ENCODE measurements at places on chromosomes 7 and 10. TPM values are rescaled to one million over a fixed set of nuclear protein-coding genes. Genes with fewer than 3 reads are reported as not detected.

GRCh38 chr10:5595994-5596471, 70.4 kb downstream of the ASB13 start:
- no peaks in the 10 kb centered on the region for H3K27me3 ChIP-seq
- no peak overlapping the region for H3K4me3 ChIP-seq
- peak; percentile 28 for DNase-seq
- H3K4me1 ChIP-seq: peaks cover 5% of the 10 kb centered on the region
- H3K27ac ChIP-seq: no peak overlapping the region

GRCh38 chr10:36457751-36458150, 667.6 kb upstream of the ANKRD30A start:
- H3K4me1 ChIP-seq: no peaks in the 10 kb centered on the region
- no peaks in the 10 kb centered on the region for H3K36me3 ChIP-seq
- no peaks in the 10 kb centered on the region for H3K27me3 ChIP-seq
- no peak overlapping the region for H3K27ac ChIP-seq

GRCh38 chr10:88830643-88831268, 20.9 kb downstream of the ANKRD22 start:
- no peak for DNase-seq
- H3K4me3 ChIP-seq: no peak overlapping the region
- no peaks in the 10 kb centered on the region for H3K36me3 ChIP-seq
- no peaks in the 10 kb centered on the region for H3K27me3 ChIP-seq
- H3K4me1 ChIP-seq: no peaks in the 10 kb centered on the region
- H3K27ac ChIP-seq: no peak overlapping the region

The KCNIP2 gene
- total RNA-seq: 3.7 TPM

The NODAL gene
- not detected for total RNA-seq

DNA sequence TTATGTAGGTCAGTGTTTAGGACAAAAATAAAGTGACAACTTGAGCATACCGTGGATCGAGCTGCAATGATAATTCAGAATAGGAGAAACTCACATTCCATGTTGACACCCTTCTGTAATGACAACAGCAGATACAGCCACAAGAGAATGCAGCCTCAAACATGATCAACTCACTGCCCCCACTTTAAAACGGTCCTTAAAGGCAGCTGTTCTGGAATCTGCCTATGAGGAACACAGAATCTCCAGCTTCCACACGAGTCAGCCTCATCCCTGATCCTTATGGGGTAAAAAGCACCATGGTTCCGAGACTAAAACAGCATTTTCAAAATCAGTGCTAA, 32.5 kb upstream of the DAGLB start:
- H3K4me3 ChIP-seq: no peak overlapping the region
- H3K36me3 ChIP-seq: peaks cover 6% of the 10 kb centered on the region
- DNase-seq: no peak
- peaks cover 59% of the 10 kb centered on the region for H3K4me1 ChIP-seq
- no peaks in the 10 kb centered on the region for H3K27me3 ChIP-seq

The MNX1 gene
- 0.74 TPM for total RNA-seq

- H3K4me1 ChIP-seq: peaks cover 3% of the 10 kb centered on the region
- H3K27ac ChIP-seq: peak overlapping the region; percentile 64
- H3K4me3 ChIP-seq: peak overlapping the region; percentile 24
- DNase-seq: no peak
- H3K36me3 ChIP-seq: no peaks in the 10 kb centered on the region
- H3K27me3 ChIP-seq: no peaks in the 10 kb centered on the region
Measured at GRCh38 chr7:135758531-135758932, 9.9 kb upstream of the FAM180A start.

DNA sequence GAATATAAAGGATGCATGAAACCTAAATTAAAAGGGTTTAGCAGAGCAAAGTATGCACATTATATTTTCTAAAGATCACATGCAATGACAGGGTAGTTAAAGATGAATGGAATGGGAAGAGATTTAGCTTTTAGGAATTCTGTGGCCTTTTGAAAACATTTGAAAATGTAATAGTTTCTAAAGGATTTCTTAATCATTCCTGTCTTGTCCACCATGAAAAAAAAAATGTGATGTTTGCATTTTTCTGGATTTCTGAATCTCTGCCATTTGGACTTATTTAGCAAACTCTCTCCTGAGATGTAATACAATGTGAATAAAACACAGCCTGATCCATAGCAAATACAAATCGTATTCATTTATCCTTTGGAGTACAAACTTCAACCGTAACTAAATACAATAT, 126.6 kb upstream of the RAB11FIP2 start:
- no peak overlapping the region for H3K27ac ChIP-seq
- H3K4me3 ChIP-seq: no peak overlapping the region
- H3K36me3 ChIP-seq: no peaks in the 10 kb centered on the region
- no peak for DNase-seq

GRCh38 chr10:132395704-132396493, 1.1 kb upstream of the PWWP2B start:
- peaks cover 49% of the 10 kb centered on the region for H3K4me1 ChIP-seq
- H3K4me3 ChIP-seq: peak overlapping the region; percentile 55
- no peaks in the 10 kb centered on the region for H3K27me3 ChIP-seq
- DNase-seq: peak; percentile 91

The SVOPL gene
- 0.74 TPM for total RNA-seq

The UBE3C gene
- total RNA-seq: 55.7 TPM

- DNase-seq: no peak
- no peak overlapping the region for H3K27ac ChIP-seq
- no peak overlapping the region for H3K4me3 ChIP-seq
Measured at GRCh38 chr10:114087655-114088054, 44.0 kb downstream of the ADRB1 start.

The GPRIN2 gene
- 42.1 TPM for total RNA-seq

DNA sequence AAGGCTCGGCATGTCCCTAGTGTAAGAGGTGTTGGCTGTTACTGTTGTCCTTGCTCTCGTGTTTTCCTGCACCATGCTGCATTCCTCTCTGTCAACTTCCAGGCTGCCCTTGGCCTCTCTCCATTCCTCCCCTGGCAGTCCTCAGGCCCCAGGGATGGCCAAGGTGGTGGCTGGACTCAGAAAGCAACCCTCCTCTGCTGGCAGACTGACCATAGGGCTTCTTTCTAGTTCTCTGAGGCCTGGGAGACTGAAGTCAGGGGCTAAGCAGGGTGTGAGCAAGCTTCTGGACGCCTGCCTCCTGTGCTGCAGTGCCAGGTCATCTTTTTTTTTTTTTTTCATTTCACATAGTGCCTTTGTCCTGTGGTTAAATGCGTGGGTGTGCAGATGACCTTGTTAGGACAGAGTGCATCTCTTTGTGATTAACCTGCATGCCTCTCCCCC, 72.0 kb downstream of the GOLGA7B start:
- no peak for DNase-seq
- peaks cover 18% of the 10 kb centered on the region for H3K27me3 ChIP-seq
- H3K27ac ChIP-seq: no peak overlapping the region

DNA sequence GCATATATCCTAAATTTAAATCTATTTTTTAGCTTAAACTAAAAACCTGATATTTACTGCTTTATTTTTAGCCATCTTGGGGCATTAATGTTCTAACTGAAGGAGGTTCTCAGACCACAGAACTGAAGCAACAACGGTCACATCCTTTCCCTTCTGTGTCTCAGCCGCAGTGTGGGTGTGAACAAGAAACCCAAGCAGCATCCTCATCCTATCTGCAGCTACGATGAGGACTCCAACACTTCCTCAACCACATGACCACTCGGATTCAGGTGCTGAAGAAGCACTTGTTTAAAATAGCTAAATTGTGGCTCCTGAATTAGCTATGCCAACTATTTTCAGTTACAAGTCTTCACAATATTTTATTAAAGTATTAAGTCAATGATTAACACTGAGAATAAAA, 5.3 kb downstream of the ESYT2 start:
- H3K36me3 ChIP-seq: peaks cover 6% of the 10 kb centered on the region
- no peaks in the 10 kb centered on the region for H3K27me3 ChIP-seq
- H3K27ac ChIP-seq: no peak overlapping the region
- no peak overlapping the region for H3K4me3 ChIP-seq
- peaks cover 68% of the 10 kb centered on the region for H3K4me1 ChIP-seq

- DNase-seq: no peak
- H3K4me3 ChIP-seq: no peak overlapping the region
Measured at GRCh38 chr10:74643596-74643975, 182.8 kb upstream of the KAT6B start.

The ANKRD2 gene
- total RNA-seq: 0.35 TPM

DNA sequence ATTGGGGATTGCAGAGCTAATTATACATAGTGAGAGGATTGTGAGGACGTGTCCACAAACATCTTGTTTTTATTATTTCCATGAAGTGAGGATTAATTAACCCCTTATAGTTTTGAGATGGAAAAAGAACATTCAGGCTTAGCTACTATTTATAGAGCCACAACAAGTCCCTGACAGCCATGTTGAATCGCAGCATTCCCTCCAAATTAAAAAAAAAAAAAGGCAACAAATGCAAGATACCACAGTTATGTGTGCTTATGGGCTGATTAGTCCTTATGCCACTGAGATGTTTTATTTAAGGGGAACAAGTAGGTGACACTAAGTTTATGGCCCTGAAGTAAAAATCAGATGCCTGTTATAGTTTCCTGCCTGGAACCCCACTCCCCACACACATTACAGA, 350.3 kb downstream of the GPAM start:
- no peaks in the 10 kb centered on the region for H3K27me3 ChIP-seq
- no peak overlapping the region for H3K4me3 ChIP-seq
- H3K4me1 ChIP-seq: no peaks in the 10 kb centered on the region
- no peaks in the 10 kb centered on the region for H3K36me3 ChIP-seq

The CPN1 gene
- total RNA-seq: not detected

The TAS2R5 gene
- 2.2 TPM for total RNA-seq

GRCh38 chr10:8616166-8616565, 561.7 kb downstream of the GATA3 start:
- no peak for DNase-seq
- no peak overlapping the region for H3K4me3 ChIP-seq
- H3K27ac ChIP-seq: no peak overlapping the region
- no peaks in the 10 kb centered on the region for H3K27me3 ChIP-seq

DNA sequence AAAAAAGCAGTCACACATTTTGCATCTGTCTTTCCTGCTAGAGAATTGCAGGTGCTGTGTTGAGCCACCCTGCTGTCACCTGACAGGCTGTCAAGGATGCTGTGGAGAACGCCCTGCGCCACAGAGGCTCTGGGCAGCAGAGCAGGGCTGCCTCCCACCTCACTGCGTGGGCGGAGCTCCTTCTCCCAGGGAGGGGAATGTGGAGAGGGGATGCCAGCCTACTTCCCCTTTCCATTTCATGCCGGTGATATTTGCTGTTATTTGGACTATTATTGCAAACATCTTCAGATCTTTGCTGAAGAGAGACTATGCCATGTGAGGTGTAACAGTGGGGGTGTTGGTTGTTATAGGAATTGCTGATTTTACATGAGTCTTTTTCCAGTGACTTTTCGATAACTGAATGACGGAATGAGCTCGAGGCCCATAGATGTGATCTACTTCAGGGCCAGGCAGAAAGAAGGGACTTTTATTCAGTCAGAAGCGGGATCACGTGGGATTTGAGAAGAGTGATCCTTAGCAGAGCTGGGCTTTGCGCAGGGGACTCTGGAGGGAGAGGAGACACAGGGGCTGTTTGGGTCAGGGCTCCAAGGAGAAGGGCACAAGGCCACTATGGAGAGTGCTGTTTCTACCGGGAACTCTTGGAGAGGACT, 13.6 kb upstream of the PRKAG2 start:
- H3K36me3 ChIP-seq: no peaks in the 10 kb centered on the region
- no peaks in the 10 kb centered on the region for H3K4me1 ChIP-seq
- H3K27me3 ChIP-seq: peaks cover 6% of the 10 kb centered on the region

- H3K4me1 ChIP-seq: peaks cover 41% of the 10 kb centered on the region
- no peaks in the 10 kb centered on the region for H3K36me3 ChIP-seq
- peaks cover 33% of the 10 kb centered on the region for H3K27me3 ChIP-seq
- H3K27ac ChIP-seq: peak overlapping the region; percentile 53
- peak overlapping the region; percentile 79 for H3K4me3 ChIP-seq
Measured at GRCh38 chr10:21497177-21497807, 28.2 kb downstream of the SKIDA1 start.

DNA sequence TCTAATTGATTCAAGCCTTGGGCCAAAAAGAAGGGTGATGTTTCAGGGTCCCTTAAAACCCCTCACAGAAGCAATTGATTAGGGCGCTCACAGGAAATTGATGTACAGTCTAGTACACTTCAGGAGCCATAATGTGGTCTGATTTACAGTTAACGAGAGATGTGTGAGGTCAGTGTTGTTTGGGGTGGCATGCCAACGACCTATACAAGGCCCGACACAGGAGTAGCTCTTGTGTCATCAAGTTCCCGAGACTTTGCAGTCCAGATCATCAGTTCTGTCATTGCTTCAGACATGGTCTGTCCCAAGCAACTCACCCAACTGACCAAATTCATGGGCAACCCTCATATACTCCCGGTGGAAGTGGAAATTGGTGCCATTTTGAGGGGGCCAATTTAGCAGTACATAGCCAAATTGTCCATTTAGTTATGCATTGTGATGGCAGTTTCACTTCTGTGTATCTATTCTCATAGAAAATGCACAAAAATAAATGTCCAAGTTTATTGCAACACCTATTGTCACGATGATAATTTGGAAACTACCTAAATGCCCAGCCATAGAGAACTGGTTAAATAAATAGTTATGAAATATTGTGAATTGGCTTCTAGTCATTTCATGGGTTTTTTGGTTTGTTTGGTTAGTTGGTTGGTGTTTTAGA, 18.0 kb upstream of the ARID5B start:
- H3K27ac ChIP-seq: no peak overlapping the region
- H3K36me3 ChIP-seq: no peaks in the 10 kb centered on the region
- H3K27me3 ChIP-seq: no peaks in the 10 kb centered on the region
- H3K4me3 ChIP-seq: no peak overlapping the region
- no peaks in the 10 kb centered on the region for H3K4me1 ChIP-seq
- no peak for DNase-seq

Measured in lower lobe of right lung (tissue), 2 donors.